ENCODE measurements at places on chromosomes 1 and 21.

GRCh38 chr1:185337246-185337645 lies 20.2 kb upstream of the IVNS1ABP start:
- no peak for DNase-seq

DNA sequence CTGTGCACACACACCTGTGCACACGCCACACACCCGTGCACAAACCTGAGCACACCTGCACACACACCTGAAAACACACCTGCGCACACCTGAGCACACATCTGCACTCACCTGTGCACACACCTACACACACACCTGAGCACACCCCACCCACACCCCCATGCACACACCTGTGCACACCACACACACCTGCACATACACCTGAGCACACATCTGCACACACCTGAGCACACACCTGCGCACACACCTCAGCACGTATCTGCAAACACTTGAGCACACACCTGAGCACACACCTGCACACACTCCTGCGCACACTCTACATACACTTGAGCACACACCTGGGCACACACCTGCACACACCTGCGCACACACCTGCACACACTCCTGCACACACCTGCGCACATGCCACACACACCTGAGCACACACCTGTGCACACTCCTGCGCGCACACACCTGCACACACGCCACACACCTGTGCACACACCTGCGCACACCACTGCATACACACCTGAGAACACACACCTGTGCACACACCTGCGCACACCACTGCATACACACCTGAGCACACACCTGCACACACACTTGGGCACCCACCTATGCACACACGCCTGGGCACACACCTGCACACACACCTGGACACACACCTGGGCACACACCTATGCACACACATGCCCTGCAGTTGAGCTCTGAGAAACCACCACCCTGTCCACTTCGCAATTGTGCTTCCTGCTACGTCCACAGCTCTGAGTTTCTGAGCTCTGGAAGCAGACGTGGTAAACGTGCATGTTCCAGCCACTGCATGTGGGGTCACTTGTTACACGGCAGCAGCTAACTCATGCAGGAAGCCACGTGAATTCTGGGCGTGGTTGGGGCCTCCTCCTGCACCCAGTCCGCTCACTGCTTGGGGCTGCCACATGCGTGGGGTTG lies 8.0 kb upstream of the C1orf159 start:
- no peak for DNase-seq

DNA sequence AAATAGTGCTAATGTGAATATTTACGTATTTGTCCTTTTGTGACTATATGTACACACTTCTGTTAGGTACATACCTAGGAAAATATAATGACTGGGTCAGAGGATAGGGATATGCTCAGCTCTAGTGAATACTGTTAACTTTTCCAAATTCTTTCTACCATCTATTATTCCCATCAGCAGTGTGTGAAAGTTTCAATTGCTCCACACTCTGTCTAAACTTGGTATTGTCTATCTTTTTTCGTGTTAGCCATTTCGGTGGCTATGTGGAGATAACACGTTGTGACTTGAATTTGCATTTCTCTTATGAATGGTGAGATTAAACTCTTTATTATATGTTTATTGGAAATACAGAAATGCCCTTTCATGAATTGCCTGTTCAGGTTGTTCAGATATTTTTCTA lies 22.7 kb upstream of the LELP1 start:
- no peak for DNase-seq

DNA sequence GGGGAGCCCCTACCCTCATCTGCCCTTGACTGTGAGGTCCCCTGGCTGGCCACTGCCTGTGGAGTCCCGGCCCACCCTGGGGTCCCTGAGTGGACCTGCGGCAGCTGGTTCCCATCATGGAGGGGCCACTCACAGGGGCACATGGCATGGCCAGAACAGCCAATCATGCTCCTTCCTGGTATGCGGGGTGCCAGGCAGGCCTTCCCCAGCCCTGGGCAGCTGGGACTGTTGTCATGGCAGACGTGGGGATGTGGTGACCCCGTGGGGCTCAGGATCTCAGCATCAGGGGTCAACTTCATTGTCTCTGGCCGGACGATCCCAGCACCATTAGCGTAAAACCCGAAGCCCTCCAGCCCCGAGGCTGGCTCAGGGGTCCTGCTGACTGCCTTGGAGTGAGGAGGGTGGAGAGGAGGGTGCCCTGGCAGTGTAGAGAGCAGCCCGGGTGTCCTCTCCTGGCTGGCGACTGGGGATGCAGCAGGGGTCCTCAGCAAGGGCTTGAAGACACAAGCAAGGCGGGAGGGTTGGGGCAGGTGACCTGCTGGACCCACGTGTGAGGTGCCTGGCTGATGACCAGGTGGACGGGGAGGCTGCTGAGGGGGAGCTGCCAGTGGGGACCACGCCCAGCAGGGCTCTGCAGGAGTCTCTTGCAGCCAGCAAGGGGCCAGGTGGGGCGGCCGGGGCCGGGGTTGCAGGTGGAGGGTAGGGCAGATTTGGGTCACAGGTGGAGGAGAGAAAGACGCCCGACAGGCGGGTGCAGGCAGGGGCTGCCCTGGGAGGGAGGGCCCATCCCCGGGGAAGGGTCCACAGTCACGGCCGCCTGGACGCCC lies 45.1 kb downstream of the TRIM11 start:
- no peak for DNase-seq

DNA sequence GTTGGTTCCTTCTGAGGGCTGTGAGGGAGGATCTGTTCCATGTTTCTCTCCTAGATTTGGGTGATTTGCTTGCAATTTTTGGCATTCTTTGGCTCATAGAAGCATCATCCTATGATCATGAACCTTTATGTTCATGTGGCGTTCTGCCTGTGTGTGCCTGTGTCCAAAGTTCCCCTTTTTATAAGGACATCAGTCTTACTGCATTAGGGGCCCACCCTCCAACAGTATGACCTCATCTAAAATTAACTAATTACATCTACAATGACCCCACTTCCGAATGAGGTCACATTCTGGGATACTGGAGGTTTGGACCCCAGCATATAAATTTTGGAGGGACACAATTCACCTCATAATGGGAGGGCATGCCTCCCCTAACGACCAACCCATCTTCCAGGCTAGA lies 12.8 kb upstream of the CAMK1G start:
- DNase-seq, result no peak

GRCh38 chr1:224718470-224719053 lies 102.4 kb downstream of the CNIH3 start:
- no peak for DNase-seq

- no peak for DNase-seq
Measured at GRCh38 chr21:44295646-44296045, 4.2 kb upstream of the PFKL start.

GRCh38 chr1:108057541-108057940 lies 92.6 kb upstream of the VAV3 start:
- peak; percentile 28 for DNase-seq

DNA sequence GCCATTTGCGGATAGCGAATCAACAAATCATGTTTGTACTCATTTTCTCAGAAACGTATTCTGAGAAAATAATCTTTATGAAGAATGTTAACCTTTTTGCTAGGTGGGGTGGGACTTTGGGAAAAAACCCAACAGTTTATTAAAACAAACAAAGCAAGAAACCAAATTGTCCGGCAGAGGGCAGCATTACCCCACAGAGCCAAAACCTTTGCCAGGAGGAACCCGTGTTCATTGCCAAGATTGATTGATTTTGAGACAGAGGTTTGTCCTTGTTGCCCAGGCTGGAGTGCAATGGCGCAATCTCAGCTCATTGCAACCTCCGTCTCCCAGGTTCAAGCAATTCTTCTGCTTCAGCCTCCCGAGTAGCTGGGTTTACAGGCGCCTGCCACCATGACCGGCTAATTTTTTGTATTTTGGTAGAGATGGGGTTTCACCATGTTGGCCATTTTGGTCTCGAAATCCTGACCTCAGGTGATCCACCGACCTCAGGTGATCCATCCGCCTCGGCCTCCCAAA lies 70.8 kb upstream of the RHOU start:
- DNase-seq, result peak; percentile 74

- no peak for DNase-seq
Measured at GRCh38 chr1:198901266-198901665, 262.4 kb downstream of the PTPRC start.

DNA sequence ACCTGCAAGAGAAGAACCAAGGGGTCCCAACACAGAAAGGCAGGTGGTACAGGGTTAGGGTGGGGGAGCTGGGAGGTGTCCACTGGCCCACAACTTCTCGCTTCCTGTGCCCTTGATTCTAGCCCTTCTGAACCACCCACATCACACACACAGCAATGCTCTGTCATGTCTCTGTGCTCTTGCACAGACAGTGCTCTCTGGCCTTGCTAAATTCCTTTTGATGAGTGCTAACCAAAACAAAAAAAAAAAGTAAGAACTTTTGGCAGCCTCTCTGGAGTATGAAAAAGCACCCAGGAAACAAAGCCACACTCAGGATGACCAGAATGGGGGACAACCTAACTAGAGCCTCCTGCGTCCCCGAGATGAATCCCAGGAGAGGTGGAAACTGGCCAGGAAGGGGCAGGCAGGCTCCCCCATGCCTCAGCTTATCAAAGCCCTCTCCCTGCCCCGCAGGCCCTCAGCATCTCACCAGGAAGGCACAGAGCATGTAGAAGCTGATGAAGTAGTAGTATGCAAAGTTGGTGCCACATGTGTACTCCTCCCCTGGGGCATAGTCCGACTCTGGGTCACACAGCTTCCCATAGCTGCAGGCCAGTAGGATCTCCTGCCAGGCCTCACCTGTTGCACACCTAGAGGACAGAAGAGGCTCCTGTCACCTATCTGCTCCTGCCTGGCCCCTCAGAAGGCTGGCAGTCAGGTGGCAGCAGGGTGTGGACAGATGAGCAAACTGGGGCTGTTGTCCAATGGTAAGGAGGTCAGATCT lies 27.2 kb upstream of the KIF21B start:
- DNase-seq, result no peak

DNA sequence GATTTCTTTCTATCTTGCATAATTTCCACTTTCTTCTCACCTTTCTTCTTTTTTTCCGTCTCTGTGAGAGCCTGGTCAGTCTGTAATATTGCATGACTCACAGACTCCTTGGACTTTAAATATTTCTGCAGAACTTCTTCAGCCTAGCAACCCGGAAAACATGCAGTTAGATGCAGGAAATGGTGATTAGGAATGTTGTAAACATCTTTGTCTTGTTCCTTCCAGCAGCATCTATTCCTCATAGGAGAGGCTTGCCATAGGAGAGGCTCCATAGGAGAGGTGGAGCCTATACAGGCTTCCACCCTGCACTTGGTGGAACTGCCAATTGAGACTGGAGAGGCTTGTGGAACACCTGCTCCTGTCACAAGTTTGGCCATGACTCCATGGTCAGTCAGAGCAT lies 10.0 kb downstream of the GBP5 start:
- no peak for DNase-seq

- no peak for DNase-seq
Measured at GRCh38 chr1:26829184-26829911, 2.9 kb downstream of the ZDHHC18 start.

GRCh38 chr1:199269241-199269640 lies 630.4 kb downstream of the PTPRC start:
- no peak for DNase-seq

- no peak for DNase-seq
Measured at GRCh38 chr1:17662296-17662695, 92.8 kb upstream of the ACTL8 start.

GRCh38 chr1:84912726-84913554 lies 19.9 kb upstream of the LPAR3 start:
- no peak for DNase-seq

DNA sequence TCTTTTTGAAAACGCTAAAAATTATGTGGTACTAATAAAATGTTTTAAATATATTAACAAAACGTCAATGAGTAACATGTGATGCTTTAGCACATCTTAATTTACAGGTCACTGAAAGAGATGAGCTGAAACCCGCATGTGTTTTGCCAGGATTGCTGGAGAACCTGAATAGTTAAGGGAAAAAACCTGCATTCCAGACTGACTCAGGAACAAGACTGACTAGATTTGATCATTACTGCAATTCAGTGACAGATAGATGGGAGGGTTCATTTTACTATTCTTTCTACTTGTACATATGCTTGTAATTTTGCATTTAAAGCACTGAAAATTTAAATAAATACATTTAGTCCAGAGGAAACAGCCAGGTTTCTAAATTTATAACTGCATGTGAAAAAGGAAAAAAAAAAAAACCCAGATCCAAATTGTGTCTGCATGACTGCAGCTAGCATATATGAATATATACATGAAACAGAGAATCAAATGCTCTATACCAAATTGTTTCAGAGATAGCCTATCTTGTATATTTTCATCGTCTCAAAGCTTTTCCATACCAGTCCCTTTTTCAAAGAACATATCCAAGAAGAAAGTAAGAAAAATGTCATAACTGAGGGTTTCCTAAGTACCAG lies 71.7 kb downstream of the APP start:
- no peak for DNase-seq

- peak; percentile 6 for DNase-seq
Measured at GRCh38 chr1:59903141-59903754, 23.3 kb downstream of the CYP2J2 start.

DNA sequence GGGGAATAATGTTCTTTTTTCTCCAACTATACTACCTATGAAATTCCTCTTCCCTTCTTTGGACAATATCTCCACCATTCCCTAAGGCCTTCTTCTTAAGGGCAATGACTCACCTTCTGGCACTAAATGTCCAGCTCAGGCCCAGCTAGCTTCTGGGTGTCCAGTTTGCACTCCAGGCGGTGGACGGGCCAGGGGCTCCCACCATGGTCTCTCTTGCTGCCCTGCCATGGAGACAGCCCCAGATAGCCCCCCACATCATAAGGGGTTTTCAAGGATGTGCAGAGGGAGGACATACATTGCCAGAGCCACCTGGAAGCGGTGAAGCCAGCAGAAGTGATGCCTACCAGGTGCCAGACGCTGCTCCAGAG lies 43.8 kb downstream of the C1orf198 start:
- no peak for DNase-seq

- peak; percentile 84 for DNase-seq
Measured at GRCh38 chr1:24199291-24199900, 12.3 kb upstream of the IFNLR1 start.

DNA sequence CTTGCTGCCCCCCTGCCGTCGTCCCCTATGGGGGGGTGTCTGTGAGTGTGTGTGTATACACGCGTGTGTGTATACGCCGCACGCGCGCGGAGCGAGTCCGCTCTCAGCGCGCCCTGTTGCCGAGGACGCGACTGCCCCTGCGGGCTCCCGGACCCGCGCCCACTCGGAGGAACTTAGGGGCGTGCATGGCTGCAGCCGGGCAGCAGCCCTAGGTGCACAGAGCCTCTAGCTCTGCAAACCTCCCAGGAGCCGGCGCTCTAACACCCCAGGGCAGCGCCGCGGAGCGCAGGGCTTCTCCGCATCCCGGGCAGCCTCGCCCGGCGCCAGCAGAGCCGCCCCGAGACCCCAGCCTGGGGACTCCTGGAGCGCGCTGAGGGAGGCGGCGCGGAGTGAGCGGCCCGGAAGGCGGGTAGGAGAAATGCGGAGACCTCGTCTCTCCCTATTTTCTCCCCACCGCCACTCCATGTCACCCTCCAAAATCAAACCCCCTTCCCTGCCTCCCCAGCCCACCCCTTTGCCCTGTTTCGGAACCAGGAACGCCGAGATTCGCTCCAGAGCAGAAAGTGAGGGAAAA lies 574 bp downstream of the ITPKB start:
- peak; percentile 56 for DNase-seq

DNA sequence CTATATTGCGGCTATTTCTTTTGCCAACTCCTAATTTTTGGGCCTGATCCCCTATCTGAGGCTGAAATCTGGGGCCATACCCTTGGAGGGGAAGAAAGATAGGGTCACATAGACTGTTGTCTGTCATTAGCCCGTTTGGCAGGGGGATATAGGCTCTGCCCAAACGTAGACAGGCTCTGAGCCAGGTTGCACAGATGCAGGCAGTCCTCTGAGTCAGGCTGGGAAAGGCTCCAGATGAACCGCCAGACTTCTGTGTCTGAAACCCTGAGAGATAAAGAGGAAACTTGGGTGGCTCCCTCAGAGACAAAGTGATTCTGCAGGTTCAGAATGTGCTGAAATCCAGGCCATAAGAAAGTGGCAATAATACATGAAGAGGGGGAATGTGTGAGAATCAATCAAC lies 4.0 kb upstream of the CAP1 start:
- DNase-seq, result peak; percentile 55

Data from NCI-H2171 treated with DMSO at 0.1 percent for 48 hours (cell line).